ENCODE measurements at places on chromosomes 7 and 10.

- DNase-seq: no peak
Measured at GRCh38 chr7:96023387-96023786, 251.0 kb downstream of the DYNC1I1 start.

DNA sequence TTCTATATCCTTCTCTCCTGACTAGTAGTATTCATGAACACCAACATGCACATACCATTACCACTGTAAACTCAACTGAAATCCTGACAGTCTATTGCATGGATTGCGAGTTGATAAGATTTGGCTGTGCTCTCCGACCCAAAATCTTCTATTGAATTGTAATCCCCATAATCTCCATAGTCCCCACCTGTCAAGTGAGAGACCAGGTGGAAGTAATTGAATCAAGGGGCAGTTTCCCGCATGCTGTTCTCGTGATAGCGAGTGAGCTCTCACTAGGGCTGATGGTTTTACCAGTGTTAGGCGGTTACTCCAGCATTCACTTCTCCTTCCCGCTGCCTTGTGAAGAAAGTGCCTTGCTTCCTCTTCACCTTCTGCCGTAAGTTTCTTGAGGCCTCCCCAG, 261.8 kb downstream of the PHF14 start:
- DNase-seq: no peak

DNA sequence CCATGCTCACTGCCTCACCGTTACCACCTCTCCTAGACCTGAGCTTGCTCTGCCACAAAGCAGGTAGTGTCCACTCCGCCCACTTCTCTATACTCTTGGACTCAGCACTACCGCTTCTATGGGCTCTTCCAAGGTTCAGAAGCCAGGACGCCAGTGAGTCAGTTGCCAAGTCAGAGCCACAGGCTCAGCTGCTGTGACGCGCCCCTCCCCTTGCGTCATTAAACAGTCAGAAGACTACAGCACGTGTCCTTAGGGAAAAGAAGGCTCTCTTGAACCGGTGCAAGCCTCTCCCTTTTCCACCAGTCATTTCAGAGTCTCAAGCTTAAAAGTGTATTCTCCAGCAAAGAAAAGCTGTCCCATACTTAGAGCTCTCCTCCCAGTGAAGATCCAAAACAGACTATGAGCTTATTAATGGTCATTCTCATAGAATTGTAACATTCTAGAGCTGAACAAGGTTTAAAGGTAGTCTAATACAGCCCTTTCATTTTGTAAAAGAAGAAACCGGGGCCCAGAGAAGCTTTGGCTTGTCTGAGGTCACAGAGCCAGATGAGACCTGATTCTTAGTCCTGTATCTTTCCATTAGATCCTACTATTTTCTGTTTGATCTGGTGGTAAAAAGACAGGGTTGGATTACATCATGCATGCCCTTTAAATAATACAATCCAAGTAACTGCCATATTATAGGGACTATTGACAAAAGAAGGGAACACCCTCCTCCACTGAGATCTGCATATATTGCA, 40.9 kb upstream of the MET start:
- no peak for DNase-seq

- DNase-seq: no peak
Measured at GRCh38 chr10:70679498-70679897, 7.2 kb downstream of the ADAMTS14 start.

- DNase-seq: no peak
Measured at GRCh38 chr7:71780282-71780681, 631.9 kb downstream of the CALN1 start.

- no peak for DNase-seq
Measured at GRCh38 chr7:32511791-32512190, 16.5 kb downstream of the AVL9 start.

DNA sequence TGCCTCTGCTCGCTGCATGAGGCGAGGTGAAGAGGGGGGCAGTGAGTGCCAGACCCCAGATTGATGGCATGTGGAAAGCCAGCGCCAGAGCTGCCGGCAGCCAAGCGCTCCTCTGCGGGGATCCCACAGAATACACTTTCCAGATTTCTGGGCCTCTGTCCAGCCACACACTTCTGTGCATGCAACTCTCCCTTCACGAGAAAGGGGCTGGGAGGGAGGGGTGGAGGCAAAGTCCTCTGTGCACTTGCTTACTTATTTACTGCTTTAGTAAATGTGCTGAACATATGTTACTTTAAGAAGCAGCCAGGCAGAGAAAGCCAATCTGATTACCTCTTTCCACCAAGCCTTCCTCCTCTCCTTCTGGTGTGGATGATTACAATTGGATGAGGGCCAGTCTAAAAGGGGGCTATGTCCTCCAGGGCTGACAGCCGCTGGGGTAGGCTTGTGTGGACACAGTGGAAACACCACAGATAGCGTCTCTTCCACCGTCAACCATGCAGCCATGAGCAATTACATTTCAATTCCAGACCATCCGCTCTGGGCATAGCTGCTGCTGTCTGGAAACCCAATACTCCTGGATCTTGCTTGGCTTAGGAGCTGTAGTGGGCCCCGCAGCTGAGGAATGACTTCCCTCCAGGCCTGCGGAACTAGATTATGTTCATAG, 322.8 kb upstream of the ANKRD30A start:
- no peak for DNase-seq

DNA sequence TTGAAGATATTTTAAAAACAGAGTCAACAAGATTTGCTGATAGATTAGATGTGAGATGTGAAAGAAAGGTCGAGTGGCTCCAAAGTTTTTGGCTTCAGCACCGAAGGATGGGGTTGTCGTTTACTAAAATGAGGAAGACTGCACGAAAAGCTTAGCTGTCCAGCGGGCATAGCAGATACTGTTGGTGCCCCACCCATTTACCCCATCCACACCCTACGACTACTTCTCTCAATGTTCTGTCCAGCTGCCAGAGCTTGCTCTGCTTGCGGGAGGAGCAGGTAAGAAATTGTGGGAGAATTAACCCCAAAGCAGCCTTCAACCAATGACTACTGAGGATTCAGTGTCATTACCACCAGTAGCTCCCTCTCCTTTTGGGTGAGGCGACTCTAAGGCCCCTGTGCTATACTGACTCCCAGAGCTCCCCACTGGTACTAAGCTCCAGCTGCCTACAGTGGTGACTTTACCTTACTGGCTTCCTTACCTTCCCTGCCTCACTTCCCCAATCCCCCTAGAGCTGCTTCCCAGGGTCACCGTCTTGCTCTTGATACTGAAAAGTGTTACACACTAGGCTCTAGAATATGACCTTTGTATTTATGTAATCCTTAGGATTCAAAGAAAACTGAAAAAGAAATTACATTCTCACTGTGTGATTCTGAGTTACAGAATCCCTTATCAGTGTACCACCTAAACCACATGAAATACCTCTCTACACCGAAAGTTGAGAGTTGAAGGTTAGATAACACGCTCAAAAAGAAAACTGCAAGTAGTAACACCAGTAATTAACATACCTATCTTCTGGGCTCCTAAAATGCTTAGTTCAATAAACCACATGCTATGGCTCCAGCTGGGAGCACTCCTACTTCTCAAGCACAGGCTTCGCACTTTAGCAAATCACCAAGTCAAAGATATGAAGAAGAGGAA, 22.3 kb downstream of the CACUL1 start:
- DNase-seq: no peak

DNA sequence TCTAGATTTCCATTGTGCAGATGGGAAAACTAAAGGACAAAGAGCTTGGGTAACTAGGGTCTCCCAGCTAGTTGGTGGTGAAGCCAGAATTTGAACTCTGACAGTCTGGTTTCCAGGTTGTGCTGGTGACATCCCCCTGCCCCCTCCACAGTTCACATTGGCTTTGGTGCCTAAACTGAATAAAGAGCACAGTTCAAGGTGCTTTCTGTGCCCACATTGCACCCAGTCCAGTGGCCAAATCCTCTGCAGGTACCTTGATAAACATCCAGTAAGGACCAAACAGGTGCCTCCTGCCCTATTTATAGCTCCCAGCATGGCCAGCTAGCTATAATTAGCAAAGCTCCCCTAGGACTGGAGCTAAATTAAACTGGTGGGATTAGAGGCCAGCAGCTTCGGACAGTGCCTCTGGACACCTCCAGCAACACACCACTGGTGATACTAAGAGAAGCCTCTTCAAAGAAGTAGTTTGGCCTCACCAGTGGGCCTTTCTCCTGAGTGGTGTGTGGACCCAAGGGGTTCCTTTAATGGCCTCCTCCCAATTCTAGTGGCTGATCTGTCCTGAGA, 59.9 kb downstream of the KCNMA1 start:
- no peak for DNase-seq

- DNase-seq: no peak
Measured at GRCh38 chr10:94240901-94241300, 121.8 kb downstream of the NOC3L start.

DNA sequence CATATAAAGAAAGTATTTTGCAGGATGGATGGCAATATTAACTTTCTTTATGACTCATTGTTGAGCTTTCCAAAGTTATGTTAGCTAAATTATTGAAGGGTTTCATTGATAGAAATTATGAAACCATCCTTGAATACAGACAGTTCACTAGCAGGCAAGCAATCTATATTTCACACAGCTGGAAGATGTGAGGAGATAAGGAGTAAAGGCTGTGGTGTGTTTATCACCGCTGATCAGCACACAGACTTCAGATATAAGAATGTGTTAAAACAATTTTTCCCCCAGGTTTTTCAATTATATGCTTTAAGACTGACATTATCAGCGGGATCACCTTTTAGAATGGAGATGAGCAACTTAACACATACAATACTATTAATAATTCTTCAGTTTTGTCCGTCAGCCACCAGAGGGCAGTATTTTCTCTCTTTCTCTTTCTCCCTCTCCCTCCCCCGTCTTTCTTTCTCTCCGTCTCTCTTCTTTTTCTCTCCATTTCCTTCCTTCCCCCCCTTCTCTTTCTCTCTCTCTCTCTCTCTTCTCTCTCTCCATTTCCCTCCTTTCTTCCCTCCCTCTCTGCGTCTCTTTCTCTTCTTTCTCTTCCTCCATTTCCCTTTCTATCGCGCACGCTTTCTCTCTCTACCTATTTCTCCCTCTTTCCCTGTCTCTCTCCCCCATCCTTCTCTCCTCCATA, 62.9 kb upstream of the FAM171A1 start:
- peak; percentile 9 for DNase-seq

- peak; percentile 32 for DNase-seq
Measured at GRCh38 chr10:42475168-42476098, 162.9 kb downstream of the ZNF33B start.

DNA sequence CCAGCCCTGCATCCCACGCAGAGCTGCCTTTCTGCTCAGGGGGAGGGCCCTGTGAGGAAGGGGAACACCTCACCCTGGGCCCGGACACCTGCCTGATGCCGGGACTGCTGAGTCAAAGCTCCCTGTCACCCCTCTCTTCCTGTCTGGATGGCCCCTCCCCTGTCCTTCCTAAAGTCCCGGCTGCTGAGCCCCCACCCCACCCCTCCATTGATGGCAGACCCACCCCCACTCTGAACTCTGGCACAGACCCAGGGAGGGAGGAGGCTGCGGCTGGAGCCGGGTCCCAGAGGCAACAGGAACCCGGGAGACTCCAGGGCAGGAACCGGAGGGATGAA, 78.7 kb downstream of the ELFN1 start:
- DNase-seq: no peak

GRCh38 chr10:48551861-48552591, 52.8 kb downstream of the ARHGAP22 start:
- peak; percentile 19 for DNase-seq

DNA sequence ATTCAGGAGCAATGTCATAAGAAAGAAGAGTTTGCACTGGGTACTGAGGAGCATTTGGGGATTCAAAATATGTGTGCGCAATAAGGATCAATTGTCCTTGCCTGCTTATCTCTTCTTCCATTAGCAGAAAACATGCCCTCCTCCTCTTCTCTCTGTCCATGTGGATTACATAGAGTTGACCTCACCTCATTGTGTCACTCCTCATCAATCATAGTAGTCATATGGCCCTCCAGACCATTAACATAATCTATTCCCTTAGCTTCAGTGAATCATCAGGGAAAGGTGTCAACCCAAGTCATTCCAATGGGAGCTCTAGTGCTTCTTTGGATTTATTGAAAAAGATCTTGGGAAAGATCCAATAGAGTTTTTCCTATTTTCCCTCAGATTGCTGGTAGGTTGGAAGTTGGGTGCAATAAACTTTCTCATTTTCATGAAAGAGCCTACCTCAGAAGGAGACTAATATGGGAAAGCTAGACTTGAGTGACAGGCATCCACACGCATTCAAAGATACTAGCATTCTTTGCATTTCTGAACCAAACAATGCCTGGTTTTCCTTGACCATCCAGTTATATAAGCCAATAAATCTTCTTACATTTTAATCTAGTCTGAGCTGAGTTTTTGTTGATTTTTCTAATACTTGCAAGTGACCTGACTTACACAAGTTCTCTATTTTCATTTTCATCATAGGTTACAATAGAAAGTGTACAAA, 71.5 kb upstream of the FAM13C start:
- no peak for DNase-seq

DNA sequence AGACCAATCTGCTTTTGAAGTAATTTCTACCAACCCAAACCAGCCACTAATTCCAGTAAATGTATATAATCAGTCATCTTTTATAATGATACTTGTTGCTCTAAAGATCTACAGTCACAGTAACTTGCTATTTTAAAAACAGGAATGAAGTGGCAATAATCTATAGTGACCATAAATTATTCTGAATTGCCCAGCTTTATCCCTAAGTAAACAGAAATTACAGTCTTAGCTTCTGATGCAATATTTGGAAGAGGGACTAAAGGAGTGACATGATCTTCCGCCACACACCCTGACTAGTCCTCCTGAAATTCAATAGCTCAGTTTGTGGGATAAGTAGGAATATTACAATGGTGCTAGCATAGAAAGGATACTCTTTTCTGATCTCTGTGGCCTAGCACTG, 96.1 kb downstream of the ATE1 start:
- DNase-seq: peak; percentile 66

GRCh38 chr7:111952783-111953182, 253.4 kb downstream of the DOCK4 start:
- no peak for DNase-seq

GRCh38 chr10:55287346-55287745, 486.3 kb upstream of the PCDH15 start:
- no peak for DNase-seq

DNA sequence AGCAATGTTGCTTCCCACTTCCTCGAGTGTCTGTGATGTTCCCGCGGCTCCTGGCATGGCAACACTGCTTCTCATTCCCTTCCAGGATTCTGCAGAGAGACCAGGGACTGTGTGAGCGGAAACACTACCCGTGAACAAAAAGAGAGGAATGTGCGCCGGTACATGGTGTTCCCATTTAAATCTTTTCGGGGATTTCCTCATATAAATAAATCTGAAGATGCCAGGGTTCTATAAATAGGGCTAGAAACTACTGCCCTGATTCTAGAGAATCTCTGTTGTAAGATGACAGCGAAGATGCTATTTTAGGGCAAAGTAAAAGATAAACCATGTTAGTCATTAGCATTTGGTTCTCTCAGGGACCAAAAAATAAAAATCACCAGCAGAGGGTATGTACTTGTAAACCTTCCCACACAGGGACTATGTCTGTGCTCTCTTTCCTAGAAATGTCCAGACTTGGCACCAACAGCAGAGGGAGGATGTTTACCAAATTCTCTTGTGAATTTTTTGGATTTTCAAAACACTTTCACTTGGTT, 92.2 kb upstream of the DDC start:
- no peak for DNase-seq

- DNase-seq: no peak
Measured at GRCh38 chr10:17561111-17561510, 56.1 kb downstream of the HACD1 start.

GRCh38 chr7:111788286-111789047, 226.2 kb upstream of the IMMP2L start:
- DNase-seq: peak; percentile 14

- DNase-seq: no peak
Measured at GRCh38 chr7:156475666-156476065, 164.9 kb upstream of the RNF32 start.
